Suppressor macrophage treated with lipopolysaccharide for 1 hour (primary cell): ENCODE measurements at places on chromosomes 13 and 19.

GRCh38 chr19:56377105-56377924 is 16.0 kb downstream of the ZNF582 start:
- DNase-seq: no peak

DNA sequence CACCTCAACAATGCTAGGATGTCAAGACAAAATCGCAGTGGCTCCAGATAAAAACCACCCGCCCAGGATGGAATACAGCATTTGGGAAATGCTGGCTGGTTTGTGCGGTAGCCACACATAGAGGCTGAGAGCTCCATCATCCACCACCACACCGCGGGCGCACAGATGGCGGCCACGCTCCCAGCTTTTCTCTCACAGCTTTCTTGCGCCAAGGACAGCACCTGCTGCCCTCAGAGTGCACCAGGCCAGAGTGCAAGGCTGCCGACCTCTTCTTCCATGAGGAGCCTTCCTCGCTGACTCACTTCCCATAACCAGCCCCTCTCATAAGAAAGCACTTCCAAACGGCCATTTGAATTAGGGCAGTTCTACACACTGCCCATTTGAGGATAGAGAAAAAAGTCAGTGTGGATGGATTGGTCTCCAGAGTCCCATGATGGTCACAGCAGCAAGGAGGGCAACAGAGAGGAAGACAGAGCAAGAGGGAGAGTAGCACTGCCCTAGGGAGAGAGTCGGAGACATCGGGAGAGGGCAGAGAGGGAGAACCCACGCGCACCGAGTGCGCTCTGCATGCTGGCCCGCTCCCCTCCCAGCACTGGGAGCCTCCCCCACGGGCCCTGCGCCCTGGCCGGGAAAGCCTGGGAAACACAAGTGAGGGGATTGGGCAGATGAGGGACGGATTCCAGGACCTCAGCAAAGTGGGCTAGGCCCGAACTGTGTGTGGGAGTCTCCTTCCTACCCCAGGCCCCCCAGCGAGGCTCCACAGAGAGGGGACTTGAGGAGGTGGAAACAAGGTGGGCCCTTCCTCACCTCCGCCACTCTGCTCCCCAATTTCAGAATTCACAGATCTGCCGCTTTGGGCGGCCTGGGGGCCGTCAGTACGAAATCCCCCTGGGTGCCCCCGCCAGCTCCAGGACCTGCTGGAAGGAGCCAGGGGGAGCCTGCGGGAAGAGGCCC is 156.9 kb downstream of the USP12 start:
- DNase-seq: no peak

DNA sequence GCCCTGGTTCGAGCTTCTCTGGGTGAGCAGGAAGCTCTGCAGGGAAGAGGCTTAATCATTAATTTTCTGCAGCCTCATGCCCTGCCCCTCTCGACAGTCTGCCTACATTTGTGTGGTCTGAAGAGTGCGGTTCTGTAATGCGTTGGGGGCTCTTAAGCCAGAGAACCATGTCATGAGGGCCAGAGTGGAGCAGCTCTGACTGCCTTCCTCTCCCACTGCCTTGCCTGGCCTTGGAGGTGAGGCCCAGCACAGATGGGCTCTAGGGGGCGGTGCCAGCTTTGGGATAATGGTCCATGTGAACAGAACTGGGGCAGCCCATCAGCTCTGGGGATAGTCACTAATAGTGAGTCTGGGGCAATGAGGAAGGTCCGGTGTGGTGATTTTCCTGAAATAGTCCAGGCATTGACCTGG is 5.7 kb downstream of the FGF9 start:
- DNase-seq: no peak

DNA sequence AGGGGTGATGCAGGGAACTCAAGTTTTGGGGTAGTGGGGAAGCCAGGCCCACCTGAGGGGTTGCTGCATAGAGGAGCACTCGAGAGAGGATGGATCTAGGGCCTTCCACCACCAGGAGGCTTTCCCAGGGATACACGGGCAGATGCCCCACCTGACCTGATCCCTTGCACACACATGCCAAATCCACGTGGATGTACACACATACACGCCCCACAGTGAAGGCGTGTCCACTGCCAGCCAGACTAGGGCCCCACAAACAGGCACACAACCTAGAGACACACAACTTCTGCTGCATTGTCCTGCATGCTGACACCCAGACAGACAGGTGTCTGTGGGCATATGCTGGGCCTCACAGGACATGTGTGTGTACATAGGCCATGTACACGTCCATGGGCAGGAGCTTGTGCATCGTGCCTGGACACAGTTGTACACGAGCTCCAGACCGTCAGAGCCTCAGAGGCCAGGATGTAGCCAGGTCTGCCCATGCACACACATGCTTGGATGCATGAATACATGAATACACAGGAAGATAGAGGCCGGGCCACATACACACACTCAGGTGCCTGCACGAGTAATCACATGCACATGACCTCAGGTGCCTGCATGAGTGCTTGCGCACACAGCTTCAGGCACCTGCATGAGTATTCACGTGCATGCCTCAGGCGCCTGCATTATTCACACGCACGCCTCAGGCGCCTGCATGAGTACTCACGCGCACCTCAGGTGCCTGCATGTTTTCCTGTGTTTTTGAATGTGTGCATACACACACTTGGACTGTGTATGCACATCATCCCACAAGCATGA is 8.9 kb downstream of the CCDC97 start:
- DNase-seq: no peak

DNA sequence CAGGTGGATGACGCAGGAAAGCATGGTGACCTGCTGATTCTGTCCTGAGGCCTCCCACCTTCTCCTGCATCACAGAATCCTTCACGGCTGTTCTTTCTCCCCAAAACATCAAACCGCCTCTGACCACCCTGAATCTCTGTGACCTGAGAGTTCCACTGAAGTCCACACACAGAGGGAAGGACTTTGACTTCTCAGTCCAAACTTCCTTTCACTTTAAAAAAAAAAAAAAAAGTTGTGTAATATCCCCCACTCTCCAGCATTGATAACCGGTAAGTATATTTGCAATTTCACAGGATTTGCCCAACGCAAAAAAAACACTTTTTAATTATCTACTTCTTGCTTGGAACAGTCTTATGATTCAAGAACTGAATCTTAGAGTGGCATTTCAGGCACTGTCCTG is 259.5 kb upstream of the IRS2 start:
- no peak for DNase-seq

DNA sequence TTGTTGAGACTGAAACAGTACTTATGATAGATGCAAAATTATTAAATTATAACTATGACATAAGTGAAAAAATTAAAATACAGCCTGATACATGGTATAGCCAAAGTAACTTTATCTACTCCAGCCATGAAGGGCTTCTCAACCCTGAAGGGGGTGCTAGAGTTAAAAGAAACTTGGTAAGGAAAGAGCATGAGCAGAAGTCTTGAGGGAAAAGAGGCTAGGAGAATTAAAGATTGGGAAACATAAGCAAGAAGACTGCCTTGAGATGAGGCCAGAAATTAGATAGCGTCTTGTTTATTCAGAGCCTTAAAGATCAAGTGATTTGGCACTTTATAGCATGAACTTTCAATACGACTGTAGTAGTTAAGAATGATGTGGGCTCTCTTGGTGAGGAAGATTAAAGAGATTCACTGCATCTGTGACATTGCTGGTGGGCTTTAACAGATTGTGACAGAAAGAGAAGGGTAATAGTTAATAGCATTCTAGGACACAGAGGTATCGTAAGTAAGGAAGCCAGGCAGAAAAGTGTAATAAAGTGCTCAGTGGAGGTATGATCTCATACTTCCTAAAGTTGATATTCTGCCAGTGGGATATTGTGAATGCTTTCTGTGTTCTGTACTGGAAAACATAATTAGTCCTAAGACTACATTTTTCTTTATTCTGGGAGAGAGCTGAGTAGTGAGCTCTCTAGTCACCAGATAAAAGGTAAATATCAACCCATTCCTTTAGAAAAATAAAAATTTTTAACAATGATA is 385.4 kb upstream of the PRR20A start:
- no peak for DNase-seq

- no peak for DNase-seq
Observed at GRCh38 chr13:51660813-51661212, 76.6 kb downstream of the WDFY2 start.

GRCh38 chr19:35311901-35312665 is 16.9 kb upstream of the CD22 start:
- DNase-seq: no peak

DNA sequence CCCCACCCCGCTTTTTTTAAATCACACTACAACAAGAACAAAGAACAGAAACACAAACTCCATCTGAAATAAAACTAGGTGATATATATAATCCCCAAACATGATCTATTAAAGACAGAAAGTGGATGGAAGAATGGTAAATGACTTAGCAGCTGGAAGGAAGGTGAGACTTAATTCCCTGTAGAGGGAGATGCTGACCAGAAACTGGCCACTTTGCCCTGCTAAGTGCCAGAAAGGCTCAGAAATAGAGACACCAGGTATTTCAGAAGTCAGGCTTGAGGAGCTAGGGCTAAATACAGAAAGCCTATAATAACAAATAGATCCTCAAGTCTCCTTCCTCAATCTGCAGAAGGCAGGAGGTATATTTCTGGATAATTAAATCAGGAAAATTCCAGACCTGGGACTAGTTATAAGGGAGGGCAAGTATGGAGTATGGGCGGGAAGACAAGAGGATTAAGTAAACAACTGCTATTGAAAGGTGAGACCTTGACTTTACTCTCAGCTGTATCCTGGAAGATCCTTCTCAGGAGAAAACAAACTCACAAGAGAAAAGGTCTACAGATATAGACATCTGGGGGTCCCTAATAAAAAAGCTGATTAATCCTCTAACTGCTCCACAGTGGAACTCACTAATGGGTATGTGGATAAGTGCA is 32.2 kb downstream of the MTRF1 start:
- no peak for DNase-seq

- peak; percentile 36 for DNase-seq
Observed at GRCh38 chr19:10760273-10760944, 42.5 kb downstream of the DNM2 start.

- no peak for DNase-seq
Observed at GRCh38 chr13:102878481-102878880, 32.6 kb downstream of the ERCC5 start.

DNA sequence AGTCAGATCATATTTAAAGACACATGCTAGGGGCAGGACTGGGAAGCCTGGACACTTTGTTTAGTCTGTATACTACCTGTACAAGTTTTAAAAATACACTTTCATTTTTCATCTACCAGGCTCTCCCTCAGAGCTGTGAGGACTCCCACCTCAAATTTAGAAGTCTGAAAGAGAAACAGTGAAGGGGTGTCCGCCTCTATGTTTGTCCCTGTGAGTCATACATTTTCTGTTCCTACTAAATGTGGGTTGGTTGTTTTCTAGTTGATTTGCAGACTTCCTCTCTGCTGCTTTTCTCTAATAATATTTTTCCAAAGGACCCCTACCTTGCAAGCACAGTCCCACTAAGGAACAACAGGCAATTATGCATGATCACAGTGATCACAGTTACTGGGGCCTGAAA is 110.5 kb downstream of the ENOX1 start:
- DNase-seq: peak; percentile 46

GRCh38 chr13:110337247-110337646 is 30.2 kb downstream of the COL4A2 start:
- no peak for DNase-seq

GRCh38 chr13:97483465-97483864 is 49.5 kb downstream of the RAP2A start:
- DNase-seq: no peak

- peak; percentile 92 for DNase-seq
Observed at GRCh38 chr19:17292301-17293074, 10.7 kb downstream of the ABHD8 start.

DNA sequence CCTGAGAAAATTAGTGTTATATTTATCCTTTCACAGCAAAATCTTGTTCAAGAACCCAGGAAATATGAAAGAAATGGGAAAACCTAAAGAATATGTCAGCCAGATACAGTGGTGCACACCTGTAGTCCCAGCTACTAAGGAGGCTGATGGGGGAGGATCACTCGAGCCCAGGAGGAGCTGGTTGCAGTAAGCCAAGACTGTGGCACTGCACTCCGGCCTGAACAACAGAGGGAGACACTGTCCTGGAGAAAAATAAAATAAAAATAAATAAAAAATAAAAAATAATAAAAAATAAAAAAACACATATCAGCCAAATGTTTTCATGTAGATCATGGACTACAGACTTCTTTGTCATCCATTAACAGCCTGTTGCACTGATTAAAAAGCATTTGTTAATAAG is 244.8 kb upstream of the KLHL1 start:
- no peak for DNase-seq

DNA sequence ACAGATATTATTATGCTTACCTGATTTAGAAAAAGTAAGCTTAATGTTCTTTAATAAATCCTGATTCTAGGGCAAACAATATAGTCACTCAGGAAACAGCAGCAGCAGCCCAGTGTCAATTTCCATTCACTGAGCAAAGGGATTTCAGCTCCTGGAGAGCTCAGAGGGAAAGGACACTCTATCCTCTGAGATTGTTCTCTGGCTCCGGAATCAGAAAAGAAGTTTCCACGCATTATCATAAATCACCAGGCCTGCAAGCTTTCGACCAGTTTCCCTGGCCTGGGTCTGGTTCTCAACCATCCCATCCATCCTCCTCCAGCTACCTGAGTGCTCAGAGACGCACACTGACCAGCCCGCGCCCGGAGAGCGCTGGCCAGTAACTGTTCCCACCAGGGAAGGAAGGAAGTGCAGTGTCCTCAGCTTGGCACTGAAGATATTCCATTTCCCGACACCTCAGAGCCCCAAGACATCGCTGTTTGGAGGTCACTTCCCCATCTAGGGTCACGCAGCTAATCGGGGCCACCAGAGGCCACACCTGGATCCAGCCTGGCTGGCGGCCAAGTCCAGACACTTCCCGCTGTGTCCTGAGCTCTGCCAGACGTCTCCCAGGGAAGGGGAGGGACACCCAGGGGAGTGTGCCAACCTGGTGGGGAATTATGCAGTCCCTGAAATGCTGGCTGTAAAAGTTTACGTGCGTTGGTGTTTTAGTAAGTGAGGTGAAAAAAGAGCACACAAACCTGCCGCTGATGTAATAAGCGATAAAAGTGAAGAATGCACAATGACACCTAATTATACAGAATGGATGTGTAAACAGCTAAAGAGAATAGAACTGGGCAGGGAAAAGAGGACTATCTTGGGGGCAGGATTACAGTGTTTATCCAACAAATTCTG is 29.1 kb downstream of the EPS15L1 start:
- no peak for DNase-seq

DNA sequence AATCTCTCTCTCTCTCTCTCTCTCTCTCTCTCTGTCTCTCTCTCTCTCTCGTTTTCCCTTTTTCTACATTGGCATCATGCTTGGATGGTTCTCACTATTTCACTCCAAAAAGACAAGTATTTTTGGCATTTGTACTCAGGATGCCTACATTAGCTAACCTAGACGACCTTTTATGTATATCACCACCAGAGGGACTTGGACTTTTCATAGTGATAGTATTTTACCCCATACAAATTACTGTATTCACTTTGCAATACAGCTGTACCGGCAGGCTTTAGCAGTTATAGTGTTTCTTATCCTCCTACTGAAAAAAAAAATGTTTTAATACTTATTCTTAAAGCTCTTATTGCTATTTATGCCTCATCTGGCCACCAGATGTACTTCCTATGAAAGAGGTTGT is 687.2 kb upstream of the KLHL1 start:
- no peak for DNase-seq

GRCh38 chr13:30904043-30904442 is 2.0 kb upstream of the MEDAG start:
- DNase-seq: no peak

GRCh38 chr19:2412449-2412848 is 14.9 kb downstream of the TIMM13 start:
- DNase-seq: no peak
